Umbilical cord (tissue), 2 donors: ENCODE measurements at places on chromosomes 13 and 19.

DNA sequence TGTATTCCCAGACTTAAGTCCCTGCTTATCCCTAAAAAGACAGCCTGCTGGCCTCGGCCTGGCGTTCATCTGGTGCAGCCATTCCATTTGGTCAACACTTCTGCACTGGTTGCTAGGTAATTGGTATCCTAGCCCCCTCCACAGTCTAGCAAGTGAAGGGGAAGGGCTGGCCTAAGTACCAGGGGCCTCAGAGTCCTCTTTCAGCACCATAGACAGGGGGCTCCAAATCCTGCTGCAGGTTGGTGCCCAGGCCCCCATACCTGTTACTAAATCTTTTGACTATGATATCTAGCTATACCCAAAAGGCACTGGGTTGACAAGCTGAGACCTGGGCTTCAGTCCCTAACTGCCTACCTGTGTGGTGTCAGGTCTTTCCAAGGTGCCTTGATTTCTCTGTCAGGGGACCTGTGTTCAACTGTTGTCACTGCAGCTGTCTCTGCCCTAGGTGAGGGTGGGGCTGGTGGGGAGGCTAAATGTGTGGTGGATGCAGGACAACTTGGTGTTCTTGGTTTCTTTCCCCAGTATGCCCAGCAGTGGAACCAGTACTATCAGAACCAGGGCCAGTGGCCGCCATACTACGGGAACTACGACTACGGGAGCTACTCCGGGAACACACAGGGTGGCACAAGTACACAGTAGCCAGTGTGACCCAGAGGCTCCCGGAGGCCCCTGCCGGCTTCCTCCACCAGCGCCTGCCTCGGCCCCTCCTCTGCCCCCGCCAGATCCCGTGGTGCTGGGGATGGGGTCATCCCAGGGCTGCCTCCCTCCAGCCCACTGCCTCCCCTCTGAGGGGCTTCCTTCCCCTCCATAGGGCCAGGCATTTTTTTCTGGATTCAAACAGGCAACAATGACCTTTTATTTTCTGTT lies 3.8 kb upstream of the CCDC97 start:
- no peak for DNase-seq

DNA sequence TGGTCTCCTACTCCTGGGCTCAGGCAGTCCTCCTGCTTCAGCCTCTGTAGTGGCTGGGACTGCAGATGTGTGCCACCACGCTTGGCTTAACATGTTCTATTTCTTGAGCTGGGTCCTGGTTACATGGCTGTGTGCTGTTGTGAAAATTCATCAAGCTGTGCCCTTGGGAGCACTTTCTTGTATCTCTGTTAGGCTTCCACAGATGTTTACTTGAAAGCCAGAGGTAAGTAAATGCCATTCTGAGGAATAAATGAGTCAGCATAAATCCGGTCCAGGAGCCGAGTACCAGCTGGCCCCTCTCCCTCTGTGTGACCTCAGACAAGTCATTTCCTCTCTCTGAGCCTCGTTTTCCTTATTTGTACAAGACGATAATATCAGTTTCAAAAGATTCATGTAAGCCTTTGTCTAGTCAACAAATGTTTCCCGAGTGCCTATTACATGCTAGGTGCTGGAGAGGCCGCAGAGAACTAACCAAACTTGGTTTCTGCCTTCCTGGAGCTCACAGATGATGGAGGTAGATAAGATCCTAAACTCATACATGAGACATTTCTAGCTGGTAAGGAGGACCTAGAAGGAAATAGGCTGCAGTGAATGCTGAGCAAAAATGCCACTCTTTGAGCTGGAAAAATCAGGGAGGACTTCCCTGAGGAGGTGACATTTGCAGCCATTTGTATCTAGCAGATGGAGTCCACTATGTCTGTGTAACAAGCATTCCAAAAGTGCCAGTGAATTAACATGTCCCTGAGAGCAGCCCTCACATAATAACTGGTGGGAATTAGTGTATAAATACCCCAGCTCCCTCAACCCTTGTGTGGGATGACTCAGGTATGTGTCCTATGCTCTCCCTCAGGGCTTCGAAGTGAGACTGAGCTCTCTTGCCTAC lies 2.7 kb upstream of the RASAL3 start:
- no peak for DNase-seq

- DNase-seq = peak; percentile 11
These were observed 3.1 kb downstream of the ZNF383 start for GRCh38 chr19:37221136-37221535.

DNA sequence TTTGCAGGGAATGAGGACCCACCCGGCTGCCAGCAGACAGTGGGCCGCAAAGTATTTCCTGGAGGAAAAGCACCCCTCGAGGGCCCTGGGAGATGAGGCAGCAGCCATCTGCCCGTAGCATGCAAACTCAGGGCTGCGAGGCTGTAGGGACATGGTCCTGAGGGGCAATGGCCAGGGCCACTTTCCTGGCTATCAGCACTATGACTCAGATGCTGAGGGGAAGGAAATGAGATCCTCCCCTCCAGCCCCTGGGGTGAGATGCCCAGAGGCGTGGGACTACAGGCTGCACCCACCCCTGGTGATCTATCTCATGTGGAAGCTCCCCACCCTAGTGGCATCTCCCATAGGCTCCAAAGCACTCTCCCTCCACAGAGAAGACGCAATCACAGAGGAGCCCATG lies 80.1 kb downstream of the SLC7A1 start:
- no peak for DNase-seq

DNA sequence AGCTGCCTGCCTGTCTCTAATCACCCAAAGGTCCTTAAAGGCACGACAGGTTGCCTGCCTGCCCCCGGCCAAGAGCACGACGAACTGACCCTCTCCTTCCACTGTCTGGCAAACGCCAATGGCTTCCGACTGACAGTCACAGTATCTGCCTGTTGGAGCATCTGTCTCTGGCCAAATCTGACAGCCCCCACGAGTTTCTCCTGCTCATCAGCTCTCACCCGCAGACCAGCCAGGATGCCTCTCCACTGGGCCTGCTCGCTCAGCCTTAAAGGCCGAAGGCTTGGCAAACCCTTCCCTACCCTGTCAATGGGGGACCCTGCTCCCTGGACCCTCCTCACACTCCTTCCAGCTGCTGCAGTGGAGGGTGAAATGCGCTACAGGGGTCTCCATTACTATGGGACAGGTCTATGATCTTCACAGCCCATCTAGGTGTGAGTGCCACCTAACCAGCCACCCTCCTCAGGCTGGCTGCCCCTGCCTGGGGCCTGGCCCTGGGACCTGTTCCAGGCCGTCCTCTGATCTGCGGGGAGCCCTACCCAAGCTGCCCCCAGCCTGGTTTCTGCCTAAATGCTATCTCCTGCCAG lies 932 bp downstream of the FAM83E start:
- DNase-seq = no peak

DNA sequence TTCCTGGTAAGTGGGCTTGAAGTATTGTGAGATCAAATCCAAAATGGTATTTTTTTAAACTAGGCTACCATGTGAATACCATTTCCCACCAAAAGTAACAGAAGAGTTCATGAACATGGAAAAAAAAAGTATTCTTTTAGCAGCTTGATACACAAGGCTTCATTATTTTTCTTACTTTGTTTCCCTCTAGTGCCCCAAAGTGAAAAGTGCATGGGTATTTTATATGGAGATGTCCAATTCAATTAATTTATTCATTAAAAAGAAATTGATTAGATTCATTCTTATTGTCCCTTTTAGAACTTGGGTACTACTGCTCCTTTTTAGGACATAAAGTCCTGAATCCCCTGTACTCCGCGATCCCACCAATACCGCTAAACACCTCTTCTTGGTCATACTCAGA lies 28.6 kb upstream of the SCEL start:
- DNase-seq = peak; percentile 34

DNA sequence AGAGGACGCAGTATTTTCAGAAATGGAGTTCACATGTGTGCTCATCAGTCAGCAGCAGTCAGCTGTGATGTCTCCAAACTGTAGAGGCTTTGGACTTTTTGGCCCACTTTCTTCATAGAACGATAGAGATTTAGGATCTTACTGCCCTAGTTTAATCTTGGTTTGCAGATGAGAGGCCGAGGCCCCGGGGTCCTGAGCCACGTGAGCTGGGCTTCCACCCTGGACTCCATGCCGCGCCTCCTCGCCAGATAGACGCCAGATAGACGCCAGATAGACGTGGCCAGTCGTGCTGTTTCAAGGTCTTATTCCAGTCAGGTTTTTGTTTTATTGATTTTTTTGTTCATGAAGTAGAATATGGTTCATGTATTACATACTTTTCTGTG lies 11.7 kb upstream of the MCF2L start:
- no peak for DNase-seq
